ENCODE measurements at places on chromosomes 4 and X.

DNA sequence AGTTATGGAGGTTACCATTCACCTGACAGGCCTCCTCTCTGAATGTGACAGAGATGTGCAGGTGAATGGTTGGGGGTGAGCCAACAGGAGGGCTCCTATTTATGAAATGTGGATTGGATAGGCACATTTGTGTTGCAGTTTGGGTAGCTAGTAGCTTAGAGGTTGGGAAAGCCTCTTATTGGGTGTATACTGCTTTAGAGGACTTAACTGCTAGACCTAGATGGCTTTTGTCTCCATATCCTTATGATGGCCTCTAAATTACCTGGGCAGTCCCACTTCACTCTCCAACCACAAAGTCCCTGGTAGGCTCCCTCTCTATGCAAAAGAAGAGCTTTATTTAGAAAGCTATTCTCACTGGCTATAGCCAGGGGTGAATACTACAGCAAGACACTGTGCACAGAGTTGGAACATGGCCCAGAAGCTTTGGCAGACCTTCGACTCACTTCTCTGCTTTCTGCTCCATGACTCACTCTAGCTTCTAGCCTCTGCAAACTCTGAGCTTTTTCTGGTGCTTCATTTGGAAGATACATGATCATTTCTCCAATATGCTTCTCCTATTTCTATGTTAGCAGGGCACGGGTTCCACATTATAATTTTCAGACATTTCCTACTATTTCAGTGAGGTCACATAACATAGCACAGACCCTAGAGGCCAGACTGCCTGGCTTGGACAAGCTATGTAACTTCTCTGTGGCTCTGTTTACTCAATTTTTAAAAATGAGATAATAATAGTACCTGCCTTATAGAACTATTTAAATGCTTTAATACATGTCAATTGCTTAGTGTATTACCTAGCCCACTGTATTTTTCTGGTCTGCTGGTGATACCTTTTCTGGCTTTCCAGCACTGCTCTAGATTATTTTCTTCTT, 6.0 kb upstream of the VGLL1 start:
- DNase-seq = peak; percentile 82

GRCh38 chr4:175335331-175335730, 417.2 kb downstream of the ADAM29 start:
- DNase-seq = no peak

DNA sequence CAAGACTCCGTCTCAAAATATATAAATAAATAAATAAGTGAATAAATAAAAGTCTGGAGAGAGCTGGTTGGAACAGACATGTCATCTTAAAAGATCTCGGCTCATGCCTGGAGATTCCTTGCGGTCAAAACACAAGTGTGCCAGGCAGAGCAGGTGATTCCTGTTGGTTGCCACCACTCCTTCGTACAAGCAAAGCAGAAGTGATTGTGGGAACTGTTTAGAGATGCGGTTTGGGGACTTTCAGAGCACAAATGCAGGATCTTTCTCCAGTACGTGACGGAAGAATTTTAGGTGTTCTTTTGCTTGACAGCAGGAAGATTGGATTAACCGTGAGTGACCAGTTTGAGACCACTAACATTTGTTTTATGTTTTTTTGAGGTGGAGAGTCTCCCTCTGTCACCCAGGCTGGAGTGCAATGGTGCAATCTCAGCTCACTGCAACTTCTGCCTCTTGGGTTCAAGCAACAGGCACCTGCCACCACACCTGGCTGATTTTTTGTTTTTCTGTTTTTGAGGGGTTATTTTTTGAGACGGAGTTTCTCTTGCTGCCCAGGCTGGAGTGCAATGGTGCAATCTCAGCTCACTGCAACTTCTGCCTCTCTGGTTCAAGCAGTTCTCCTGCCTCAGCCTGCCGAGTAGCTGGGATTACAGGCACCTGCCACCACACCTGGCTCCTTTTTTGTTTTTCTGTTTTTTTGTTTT, 2.8 kb upstream of the CRLF2 start:
- DNase-seq = no peak

- DNase-seq = no peak
Measured at GRCh38 chr4:9988363-9988749, 32.9 kb downstream of the SLC2A9 start.

DNA sequence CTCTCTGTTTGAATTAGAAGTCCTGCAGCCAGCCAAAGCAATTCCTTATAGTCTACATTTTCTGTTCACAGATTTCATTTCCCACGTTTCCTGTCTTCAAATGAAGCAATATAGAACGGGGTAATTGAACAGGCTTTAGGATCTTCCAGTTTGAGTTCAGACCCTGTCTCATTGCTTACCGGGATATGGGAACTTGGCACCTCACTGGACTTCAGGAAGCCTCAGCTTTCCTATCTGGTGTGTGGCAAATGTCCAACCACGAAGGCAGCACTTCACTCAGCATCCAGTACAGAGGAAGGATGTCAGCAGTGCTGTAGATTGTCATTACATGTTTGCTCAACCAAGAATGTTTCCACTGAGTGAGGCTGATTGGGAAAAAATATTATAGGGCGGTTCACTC, 271.1 kb upstream of the ZFP42 start:
- no peak for DNase-seq

- DNase-seq = no peak
Measured at GRCh38 chrX:109036624-109037023, 300.3 kb upstream of the IRS4 start.

DNA sequence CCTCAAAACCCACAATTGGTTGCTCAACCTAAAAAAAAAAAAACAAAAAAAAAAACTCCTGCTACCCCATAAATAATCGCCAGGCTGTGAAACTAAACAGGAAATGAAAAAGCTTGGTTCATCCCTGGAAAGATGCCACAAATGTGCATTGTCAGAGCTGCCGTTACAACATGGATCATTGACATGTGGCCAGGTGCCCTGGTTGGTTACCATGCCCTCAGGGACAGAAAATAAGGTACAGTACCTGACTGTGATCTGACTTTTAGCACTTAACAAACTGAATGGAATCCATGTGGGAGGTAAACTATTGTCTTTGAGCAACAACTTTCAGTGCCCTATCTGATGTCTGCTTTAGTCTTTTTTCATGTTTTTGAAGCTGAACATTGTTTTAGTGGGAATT, 118.0 kb upstream of the RPL34 start:
- peak; percentile 4 for DNase-seq

DNA sequence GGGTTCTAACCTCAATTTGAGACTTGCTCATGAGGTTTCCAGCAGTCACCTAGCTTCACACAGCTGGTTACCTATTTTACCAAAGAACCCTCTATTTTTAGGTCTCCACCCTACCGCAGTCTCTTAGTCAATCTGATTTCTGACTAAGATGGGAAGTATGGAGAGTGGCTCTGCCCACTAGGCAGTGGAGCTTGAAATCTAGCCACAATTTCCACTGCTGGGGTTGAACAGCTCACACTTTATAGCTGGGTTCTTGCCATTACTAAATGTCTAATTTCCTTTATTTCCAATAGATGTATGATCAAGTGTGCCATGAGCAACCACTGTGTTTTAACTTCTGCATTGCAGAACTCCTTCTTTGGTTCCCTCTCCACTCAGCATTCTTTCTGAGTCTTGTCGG, 43.1 kb downstream of the GASK1B start:
- peak; percentile 36 for DNase-seq

DNA sequence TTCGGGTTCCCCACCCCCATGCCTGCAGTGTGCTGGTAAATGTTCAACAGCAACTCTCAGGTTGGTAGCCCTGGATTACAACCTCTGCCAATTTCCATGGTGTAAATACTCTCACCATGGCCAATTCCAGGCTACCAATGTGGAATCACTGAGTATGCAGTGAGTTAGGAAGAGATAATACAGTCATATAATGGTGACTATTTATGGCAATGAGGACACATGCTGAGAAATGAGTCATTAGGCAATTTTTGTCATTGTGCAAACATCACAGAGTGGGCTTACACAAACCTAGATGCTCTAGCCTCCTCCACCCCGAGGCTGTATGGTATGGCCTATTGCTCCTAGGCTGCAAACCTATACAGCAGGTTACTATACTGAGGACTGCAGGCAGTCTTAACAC, 4.6 kb upstream of the CLDN24 start:
- no peak for DNase-seq

GRCh38 chrX:40685362-40685918, 38.1 kb upstream of the CXorf38 start:
- DNase-seq = no peak

GRCh38 chr4:11675051-11675800, 246.5 kb upstream of the HS3ST1 start:
- no peak for DNase-seq

DNA sequence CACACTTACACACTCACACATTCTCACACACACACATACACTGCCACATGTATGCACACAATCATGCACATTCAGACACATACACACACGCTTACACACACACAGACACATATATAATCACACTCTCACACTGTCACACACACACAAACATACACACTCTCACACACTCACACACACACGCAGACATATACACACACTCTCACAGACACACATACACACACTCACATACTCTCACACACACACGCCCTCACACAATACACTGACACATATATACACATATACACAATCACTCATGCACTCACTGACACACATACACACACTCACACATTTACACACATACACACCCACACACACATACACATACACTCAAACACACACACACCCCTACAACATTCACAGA, 435.3 kb upstream of the FRG1 start:
- no peak for DNase-seq

- DNase-seq = no peak
Measured at GRCh38 chr4:83569429-83569828, 33.5 kb downstream of the GPAT3 start.

- no peak for DNase-seq
Measured at GRCh38 chrX:41516456-41516855, 69.3 kb downstream of the NYX start.

GRCh38 chr4:121885115-121885514, 14.8 kb upstream of the BBS7 start:
- DNase-seq = no peak

DNA sequence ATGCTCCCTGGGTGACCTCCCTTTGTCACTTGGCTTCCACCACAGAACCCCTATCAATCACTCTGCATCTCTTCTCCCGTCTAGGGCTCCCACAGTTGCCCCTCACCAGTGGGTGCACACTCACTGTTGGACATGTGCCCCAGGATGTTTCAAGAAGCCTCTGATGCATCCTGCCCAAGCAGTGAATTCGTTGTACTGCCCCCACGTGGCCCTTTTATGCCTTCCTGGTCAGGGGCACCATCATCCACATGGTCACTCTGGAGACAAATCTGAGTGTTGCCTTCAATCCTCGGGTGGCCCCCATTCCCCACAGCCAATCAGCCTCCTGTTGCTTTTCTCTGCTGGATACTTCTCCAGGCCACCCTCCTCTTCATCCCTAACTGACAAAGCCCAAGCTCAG, 12.2 kb downstream of the ITIH6 start:
- peak; percentile 1 for DNase-seq

- DNase-seq = no peak
Measured at GRCh38 chr4:39331191-39331590, 35.0 kb downstream of the RFC1 start.

DNA sequence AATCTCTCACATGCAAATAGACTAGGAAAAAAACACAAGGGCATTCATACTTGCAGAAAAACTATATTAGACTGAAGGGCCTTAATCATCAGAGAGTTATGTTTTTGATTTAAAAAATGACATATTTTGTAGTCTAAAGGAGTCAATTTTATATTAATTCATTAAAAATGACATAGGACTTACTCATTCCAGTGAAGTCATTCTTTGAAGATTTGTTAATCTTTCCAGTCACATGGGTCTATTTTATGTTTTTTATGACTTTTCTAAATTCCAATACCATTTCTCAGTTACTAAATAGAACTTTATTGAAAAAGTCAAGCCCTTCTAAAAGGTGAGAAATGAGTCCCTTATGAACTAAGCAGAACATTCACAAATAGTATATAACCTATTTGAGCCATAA, 743.8 kb upstream of the INTU start:
- DNase-seq = peak; percentile 53

DNA sequence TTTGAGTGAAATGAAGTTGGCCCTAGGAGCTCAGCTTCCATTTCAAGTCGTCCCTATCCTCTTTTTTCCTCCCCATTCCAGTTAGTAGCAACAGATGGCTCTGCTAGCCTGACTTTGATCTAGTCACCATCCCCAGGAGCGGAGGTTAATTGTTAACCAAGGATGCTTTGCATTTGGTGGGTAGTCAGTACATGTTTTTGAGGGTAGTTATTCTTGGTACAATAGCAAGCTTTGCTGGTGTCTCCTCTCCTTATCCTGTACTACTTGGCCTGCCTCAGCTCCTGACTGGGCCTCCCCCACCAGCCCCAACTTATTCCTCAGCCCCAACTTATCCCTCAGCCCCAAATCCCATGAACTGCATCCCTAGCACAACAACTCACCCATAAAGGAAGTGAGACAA, 14.8 kb upstream of the RTL5 start:
- no peak for DNase-seq

- no peak for DNase-seq
Measured at GRCh38 chr4:139675651-139676050, 10.0 kb downstream of the MGST2 start.

GRCh38 chr4:53653484-53654053, 62.3 kb upstream of the LNX1 start:
- DNase-seq = peak; percentile 52

All from AG10803 (cell line).